ENCODE measurements at places on chromosomes 11 and 22.

DNA sequence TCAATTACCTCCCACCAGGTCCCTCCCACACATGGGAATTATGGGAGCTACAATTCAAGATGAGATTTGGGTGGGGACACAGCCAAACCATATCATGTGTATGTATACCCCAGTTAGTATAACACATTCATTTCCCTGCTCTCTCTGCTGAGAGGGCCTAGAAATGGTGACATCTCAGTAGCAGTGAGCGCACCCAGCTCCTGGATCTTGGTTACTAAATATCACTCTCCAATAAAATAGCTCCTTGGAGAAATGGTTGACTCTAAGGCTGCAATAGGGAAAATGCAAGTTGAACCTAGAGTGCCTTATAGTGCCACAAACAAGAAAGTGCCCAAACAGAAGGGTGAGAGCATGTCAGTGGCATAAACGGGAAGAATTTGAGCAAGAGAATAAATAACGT, 59.6 kb downstream of the ARHGEF12 start:
- no peak for DNase-seq

DNA sequence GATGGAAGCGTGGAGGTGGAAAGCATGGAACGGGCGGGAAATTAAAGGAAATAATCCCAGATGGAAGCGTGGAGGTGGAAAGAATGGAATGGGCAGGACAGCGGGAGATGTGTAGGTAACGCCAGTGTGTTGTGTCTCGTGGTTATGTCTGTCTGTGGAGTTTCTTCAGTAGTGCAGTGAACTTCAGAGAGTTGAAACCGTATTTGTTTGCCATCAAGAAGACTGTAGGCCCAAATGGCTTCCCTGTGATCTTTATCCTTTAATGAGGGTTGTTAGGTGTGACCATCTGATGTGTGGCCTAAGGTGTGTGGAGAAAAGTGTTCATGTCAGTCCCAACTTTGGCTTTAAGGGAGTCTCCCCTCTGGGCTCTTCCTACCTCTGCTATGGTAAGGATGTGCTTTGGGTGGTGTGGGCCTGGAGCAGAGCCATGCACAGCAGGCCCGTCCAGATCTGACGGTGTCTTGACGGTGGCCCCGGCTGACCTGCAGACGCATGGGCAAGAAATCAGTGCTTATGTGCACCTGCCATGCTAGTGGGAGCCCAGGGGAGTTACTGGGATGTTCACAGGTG, 39.6 kb downstream of the AP2A2 start:
- no peak for DNase-seq

DNA sequence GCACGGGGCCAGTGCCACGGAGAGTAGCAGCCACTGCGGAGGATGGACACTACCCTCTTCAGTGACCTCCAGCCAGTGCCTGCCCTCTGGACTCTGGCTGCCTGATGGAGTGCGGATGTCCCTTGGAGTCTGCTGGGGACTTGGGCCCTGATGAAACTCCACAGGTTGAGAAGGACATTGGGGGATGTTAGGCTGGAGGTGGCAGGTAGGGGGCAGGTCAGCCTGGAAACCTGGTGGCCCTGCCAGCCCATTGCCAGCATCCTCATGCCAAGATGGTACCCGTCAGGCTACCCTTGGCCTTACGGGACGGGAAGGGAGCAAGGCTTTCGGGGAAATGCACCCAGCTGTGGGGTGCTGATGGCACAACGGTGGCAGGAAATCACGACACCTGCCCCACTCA, 4.0 kb downstream of the CABP7 start:
- DNase-seq: no peak

DNA sequence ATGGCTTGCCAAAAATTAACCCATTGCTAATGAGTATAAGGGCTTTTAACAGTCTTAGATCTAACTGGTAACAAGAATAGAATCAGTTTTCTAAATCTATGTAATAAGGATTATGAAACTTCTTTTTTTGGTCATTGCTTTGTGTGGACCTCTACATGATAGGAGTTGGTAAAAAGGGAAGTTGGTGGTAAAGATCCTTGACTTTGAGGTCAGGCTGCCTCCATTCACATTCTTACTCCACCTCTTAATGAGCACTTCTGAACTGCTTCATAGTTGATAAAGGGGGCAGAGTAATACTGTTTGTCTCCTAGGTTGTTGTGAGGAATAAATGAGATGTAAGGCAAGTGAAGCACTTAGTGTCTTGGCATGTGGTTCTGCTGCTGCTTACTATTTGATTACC, 10.6 kb downstream of the EIF3M start:
- no peak for DNase-seq

DNA sequence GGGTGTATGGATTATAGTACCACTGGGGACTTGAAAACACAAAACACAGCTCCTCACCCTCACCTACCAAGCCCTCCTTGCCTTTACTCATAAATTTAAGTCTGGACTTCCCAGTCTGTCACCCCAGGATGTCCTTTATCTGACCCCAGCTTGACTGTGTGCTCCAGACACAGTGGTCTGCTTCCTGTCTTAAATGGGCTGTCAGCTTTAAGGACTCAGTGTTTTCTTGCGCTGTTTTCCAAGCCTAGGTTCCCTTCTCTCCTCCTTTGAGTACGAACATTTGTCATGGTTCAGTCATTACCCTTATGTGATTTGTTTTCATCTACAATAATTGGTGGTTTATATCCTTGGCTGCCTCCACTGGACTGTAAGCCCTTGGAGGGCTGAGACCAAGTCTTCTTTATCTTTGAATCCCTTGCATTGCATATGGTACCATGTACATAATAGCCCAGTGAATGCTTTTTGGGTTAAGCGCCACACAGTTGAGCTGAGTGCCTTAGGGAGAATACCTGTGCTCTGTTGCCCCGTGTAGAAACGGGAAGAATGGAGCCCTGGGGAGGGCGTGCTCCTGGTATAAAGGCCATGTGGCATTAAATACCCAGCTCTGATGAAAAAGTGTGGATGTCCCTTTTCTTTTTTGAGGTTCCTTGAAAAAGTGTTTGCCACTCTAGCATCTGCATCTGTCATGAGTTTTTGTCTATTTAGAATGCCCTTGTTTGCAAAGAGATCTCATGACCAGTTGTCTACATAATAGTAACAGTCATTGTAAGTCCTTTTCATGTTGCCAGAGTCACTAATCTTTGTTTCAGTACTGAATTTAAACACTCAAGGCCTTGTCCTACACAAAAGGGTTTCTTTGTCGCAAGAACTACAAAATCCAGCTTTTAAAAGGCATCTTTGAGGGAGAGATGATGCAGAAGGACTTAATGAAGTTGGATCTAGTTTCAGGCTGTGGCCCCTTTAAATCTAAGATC, 14.0 kb downstream of the PANX1 start:
- no peak for DNase-seq

DNA sequence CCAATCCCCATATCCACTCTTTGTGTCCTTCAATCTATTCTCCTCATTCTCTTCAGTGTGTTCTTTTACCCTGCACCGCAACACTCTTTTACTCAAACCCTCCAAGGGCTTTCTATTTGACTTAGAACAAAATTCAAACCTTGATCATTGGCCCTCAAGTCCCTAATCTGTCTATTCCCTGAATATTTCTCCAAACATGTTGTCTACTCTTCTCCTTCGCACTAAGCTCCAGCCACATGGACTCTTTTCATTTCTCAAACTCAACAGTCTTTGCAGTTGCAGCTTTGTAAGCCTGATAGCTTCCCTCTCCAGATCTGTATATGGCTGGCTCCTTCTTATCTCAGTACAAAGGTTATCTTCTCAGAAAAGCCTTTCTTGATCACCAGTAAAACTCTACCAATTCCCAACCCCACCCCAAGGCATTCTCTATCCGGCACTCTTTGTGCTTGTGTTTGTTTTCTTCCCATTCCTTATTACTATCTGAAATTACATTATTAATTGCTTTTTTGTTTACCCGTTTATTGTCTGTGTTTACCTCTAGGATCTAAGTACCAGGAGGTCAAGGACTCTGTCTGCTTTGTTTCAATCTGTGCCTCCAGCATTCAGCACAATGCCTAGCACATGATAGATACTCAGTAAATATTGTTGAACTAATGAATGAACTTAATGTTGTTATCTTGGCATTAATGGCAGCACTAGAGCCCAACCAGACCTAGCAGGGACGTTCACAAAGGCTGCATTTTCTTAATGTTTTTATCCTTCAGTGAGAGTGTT, 147.4 kb downstream of the BBOX1 start:
- no peak for DNase-seq

DNA sequence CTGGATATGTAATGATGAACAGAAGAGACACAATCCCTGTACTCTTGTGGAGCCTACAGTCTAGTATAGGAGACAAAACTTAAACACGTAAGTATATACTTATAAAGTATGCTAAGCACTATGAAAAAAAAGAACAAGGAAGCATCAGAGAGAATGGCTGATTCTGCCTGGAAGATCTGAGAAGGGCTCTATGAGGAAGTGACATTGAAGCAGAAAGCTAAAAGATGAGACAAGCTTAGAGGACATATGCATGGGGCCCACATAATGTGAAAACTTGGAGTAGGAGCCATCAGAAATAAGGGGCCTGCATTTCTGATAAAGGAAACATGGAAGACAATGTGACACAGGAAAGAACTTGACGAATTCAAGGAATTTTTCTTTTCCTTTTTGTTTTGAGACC, 16.6 kb downstream of the SAA1 start:
- DNase-seq: no peak

DNA sequence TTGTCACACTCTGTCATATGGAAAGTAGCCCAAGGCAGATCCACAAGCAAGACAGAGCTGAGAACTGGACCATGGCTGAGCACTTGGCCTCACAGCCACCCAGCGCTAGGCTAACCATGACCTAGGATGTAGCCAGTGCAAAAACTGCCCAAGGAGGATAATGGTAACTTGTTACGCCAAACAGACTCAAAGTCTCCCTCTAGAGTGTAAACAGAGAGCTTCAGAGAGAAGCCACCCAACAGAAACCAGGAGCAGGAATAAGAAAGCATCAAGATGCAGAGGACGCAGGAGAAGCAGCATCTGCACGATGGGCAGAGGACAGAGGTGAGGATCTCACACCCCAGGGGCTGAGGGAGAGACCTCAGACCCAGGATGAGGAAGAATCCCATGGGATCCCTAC, 97.9 kb downstream of the RCN1 start:
- DNase-seq: no peak

DNA sequence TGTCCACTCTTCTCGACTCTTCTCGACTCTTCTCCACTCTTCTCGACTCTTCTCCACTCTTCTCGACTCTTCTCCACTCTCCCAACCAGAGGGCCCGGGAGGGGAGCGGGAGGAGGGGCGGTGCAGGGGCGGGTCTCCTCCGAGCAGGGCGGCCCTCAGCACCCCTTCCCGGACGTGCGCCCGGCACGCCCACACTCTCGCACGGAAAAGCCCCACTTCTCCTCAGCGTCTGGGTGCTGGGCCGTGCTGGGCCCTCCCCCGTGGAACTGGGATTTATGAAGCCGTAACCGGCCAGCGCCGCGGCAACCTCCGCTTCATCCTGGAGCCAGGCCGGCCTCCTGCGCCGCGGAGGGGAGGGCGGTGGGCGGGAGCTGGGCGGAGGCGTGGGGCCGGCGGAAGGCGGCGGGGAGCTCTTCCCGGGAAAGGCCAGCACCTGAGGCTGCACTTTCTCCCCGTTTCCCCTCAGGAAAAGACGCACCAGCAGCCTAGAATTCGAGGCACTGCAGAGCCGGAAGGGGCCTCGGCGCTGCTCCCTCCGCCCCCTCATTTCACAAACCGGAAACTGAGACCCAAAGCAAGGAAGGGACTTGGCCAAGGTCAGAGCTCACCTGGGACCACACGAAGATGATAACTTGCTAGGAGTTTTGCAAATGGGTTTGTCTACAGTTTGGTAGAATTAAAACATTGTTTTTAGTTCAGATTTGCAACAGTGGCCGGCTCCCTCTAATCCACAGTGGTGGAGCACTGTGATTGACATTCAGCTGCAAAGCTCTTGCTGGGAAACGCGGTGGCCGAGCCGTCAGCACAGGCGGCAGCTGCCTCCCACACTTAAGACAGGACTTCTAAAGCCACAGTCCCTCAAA, 31.6 kb upstream of the JAM3 start:
- peak; percentile 91 for DNase-seq

GRCh38 chr22:39733191-39733590, 160.4 kb downstream of the ENTHD1 start:
- no peak for DNase-seq

GRCh38 chr11:69600001-69600400, 41.0 kb upstream of the CCND1 start:
- DNase-seq: no peak

DNA sequence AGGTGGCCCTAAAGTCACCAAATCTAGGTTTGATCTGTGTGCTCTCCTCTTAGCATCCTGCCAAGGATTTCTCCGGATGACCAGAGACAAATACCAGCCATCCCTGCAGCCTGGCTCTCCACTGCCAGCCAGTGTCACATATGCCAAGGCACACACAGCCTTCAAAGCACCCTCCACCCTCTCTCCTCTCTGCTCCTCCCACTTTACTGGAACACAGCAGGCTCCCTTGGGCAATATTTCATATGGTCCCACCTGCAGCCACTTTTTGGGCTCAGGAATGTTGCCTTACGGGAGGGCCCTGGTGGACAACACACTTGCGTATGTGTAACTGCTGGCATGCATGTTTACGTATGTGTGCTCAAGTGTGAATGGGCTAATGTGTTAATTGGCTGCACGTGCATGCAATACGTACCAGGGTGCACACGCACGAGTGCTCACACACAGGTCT, 183.9 kb downstream of the CEP164 start:
- no peak for DNase-seq

- DNase-seq: no peak
Observed at GRCh38 chr11:118958577-118958976, 2.5 kb downstream of the UPK2 start.

- DNase-seq: no peak
Observed at GRCh38 chr11:112582366-112582765, 321.7 kb upstream of the PLET1 start.

DNA sequence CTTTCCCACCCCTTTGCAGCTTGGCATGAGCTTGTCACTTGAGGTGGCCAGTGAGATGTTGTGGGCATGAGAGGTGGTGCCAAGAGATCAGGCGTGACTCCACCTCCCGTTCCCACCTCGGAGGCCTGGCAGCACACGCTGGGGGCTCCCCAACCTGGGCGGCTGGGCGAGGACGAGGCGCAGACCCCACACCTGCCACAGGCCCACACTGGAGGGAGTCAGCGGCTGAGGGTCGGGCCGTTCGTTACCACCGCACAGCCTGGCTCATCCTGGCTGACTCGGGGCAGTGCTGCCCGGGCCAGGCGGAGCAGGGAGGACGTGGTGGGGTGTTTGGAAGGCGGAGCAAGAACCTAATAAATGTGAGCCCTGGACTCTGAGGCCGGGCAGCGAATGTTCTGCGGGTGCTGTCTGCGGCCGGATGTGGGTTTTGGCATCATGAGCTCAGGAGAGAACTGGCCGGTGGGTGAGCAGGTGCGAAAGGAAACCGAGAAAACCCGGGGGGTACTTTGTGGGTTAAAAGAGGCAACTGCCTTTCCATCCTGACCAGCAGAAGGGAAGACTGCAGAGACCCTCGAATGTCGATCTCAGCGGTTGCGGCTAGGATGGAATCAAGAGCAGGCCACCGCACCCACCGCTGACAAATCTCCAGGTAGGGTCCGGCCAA, 10.2 kb upstream of the IFITM3 start:
- DNase-seq: no peak

All from eye (tissue), 1 donor.